ENCODE measurements at places on chromosomes 5 and 9.

GRCh38 chr5:761854-762710, 22.4 kb downstream of the ZDHHC11B start:
- peak; percentile 83 for DNase-seq

DNA sequence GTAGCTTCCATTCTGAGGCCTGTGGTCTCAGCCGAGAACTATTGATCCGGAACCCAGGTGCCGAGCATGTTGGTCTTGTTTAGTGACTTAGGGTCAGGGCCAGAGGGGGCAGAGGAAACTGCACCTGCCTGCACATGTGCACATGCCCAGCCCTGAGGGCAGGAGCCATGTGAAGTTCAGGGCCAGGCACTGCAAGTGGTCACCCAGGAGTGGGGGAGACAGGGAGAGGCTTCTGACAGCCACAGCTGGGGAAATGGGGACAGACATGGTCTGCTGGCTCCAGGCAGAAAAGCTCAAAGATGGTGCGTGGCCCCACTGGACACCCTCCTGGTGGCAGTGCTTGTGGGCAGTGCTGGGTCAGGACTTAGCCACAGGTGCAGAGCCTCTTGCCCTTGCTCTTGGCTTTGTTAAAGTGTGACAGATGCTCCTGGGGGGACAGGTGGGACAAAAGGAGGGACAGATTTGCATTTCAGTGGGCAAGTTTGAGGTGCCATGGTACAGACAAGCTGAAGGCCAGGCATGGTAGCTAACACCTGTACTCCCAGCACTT, 134.4 kb downstream of the CACNA1B start:
- no peak for DNase-seq

GRCh38 chr9:101028346-101029314, at the start of gene PLPPR1:
Gene PLPPR1 (plus strand): TSS chr9:101028727.
- DNase-seq, result peak; percentile 87

DNA sequence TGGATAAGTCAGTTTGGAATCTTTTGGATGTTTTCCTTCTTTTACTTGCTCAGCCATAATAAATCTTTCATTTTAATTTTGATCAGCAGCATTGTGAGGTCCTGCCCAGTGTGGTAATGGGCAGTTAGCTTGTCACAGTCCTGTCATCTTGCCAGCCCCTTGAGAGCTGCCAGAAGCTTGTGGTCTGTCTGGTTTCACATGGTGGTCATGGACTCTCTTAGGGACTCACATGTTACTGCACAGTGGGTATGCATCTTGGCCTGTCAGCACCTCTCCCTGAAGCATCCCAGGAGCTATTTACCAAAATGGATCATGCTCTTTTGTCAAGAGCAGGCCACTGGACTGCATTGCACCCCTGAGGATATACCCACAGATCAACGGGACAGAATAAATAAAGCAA, 60.3 kb downstream of the DAPK1 start:
- DNase-seq, result no peak

GRCh38 chr5:157710882-157711281, 20.3 kb upstream of the THG1L start:
- DNase-seq, result no peak

DNA sequence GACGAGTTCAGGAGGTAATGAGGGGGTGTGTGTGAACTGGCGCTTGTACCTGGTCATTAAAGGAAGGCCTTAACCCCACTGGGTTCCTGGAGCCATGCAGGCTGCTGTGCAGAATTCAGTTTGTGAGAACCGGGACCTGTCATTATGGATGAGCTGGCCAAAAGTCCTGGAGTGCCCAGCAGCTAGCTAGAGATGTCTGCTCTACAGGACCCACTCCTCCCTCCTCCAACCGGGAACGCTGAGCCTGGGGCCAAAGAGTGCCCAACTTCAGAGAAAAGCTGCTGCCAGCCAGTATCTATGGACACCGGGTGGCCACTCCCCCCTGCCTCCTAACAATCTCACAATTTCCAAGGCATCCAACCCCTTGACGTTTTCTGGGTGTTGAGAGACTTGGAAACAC, 1.2 kb downstream of the ENTREP1 start:
- peak; percentile 47 for DNase-seq

- DNase-seq, result no peak
Measured at GRCh38 chr5:150611026-150611425, 29.4 kb upstream of the SYNPO start.

DNA sequence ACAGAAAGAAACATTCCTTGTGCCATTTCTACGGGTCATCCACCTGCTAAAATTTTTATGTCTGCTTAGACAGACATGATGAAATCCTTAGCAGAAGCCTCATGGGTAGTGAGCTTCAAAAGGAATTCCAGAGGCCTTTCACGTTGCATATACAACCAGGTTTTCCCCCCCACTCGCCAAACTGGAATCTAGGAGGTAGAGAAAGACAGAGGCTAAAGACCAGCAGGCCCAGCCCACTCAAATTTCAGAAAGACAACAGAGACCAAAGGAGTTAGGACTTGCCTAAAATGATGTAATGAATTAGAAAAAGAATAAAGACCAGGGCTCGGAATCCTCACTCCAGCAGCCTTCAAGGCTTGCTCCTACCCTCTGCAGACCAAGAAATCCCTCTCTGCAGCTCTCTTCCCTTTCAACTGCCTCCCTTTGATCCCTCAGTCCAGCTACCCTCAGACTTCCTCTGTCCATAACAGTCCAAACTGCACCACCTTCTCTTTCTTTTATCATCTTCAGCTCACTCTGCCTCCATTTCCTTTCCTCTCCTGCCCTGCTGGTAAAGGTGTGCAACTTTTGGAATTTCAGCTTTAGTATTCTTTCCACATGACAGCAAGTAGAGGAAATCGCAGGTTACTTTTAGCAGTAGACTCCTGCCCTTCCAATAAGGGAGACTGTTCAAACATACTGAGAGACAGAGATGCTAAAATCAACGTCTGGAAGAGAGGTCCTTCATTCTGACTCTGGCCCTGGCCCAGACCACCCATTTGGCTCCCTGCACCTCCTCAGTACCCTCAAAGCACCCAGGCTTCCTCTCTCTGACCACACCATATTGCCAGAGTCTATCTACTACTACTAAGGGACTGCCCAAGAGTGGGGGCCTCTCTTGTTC, 8.9 kb downstream of the B4GALT1 start:
- DNase-seq, result no peak

- DNase-seq, result no peak
Measured at GRCh38 chr9:112274600-112274999, 58.8 kb downstream of the PTBP3 start.

- DNase-seq, result peak; percentile 38
Measured at GRCh38 chr5:115246361-115246991, 16.2 kb downstream of the PGGT1B start.

GRCh38 chr9:19286634-19287188, 56.2 kb downstream of the DENND4C start:
- no peak for DNase-seq

GRCh38 chr5:175870820-175871447, 444 bp upstream of the CPLX2 start:
- no peak for DNase-seq

GRCh38 chr9:69181908-69182353, 7.9 kb downstream of the TJP2 start:
- peak; percentile 85 for DNase-seq

DNA sequence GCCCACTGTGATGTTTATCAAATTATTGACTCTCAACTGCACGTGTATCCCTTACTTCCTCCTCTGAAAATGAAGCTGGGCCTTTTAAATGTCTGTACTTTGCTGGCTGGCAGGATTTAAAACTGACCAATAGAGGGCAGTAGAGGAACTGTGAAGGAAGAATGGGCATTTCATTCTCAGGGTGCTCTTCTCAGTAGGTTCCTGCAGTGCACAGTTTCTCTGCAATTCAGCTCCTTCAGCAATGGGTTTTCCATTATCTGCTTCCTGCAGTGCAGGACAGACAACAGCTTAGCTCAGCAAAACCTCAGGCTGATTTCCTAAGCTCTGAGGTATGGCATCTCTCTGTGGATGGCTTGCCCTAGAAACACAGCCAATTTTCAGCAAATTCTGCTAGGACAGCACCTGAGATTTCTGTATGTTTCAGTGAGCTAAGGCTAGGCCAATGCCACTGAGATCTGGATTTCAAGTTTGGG, 298.4 kb upstream of the PRDM9 start:
- DNase-seq, result peak; percentile 33

DNA sequence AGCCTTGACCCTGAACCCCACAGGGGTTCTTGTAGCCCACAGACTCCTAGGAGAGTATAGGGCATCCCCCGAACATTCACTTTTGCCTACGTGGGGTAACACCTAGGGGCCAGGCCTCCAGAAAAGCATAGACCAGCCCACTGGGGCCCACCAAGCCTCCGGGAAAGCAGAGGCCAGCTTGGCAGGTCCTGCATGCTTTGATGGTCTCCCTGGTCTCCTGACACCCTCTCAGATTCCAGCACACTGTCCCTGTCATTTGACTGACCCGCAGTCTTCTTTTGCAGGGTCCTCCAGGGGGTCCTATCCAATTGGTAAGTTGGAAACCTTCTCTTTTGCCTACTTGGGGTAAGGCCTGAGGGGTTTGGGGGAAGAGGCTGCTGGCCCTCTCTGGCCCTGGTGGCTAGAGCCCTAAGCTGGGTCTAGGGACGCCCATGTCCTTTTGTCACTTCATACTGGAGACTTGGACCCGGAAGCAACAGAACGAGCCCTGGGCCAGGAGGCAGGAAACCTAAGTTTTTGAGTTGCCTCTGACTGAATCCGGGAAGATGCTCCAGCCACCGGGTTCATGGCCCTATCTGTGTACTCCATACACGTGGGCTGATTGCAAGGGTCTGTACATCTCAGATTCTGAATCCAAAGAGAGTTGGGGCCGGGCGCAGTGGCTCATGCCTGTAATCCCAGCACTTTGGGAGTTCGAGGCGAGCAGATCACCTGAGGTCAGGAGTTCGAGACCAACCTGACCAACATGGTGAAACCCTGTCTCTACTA, 20.9 kb upstream of the ORM1 start:
- no peak for DNase-seq

DNA sequence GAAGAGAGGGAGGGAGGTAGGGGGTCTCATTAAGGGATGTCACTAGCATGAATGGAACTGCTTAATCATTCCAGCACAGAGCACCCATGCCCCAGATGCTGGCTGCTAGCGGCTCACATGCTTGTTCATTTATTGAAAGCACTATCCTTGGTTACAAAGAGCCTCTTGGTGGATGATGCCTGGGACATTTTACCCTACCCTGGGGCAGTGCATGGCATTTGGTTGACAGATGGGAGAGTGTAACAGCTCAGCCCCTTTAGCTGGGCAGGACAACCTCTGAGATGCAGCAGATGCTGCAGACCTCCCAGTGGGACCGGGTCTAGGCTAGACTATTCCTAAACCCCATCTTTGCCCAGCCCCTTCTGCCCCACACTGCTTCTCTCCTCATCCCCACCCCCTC, 46.9 kb upstream of the TCERG1 start:
- DNase-seq, result no peak

- no peak for DNase-seq
Measured at GRCh38 chr5:33231935-33232334, 208.8 kb upstream of the TARS1 start.

- peak; percentile 70 for DNase-seq
Measured at GRCh38 chr9:89388084-89388867, 70.0 kb downstream of the SECISBP2 start.

DNA sequence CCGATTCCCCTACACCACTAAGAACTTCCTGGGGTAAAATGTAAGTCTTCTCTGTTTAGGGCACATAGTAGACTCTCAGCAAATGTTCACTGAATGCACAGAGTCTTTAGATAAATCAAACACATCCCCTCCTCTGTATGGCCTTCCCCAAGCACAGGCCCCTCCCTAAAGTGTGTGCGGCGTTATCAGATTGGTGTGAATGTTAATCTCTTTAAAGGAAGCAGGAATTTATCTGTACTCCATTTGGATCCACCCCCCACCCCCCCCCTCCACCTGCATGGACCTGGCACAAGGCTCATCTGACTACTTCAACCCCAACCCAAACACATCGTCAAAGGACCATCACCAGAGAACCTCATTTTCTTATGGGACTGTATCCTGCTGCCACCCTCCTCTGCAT, 6.3 kb downstream of the PCDH1 start:
- DNase-seq, result no peak

DNA sequence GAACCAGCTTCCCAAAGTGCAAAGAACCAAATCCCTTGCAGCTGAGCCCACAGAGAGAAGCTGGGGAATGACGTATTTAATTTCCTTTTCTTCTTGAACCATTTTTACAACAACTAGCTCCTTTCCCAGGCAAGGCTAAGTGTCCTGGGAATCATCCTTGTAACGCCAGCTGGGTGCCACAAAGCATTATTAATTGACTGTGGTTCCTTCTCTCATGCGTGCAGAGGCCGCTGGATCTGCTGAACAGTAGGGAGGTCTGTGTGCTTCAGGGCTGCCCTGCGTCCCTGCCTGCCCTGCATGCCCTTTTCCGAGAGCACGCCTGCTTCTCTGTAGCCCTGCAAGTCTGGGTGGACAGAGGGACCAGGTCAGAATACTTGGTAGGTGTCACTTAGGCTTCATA, 124.1 kb upstream of the OTULINL start:
- DNase-seq, result no peak

DNA sequence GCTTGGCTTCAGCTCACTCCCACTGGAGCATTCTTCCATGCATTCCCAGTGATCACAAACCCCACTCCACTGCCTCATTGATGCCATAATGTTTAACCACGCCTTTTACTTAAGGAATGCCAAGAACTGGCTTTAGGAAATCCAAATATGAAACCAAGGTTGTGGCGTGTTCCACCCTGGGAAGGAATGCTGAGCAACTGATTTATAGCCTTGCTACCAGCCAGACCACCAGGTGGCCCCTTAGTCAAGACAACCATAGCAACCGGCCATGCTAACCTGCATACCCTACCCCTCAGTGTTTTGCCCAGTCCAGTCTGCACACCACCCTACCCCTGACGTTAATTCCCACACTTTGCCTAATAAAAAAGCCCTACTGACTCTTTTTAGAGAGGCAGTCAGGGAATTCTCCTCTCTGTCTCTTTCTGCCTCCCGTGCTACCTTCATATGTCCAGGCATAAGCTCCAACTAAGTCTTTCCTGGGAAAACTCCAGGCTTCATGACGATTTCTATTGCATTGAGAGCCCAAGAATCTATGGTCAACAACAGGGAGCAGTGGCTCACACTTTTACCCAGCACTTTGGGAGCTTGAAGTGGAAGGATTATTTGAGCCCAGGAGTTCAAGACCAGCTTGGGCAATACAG, 27.0 kb upstream of the PRRC2B start:
- DNase-seq, result no peak

GRCh38 chr9:111297066-111297824, 32.8 kb downstream of the OR2K2 start:
- no peak for DNase-seq

DNA sequence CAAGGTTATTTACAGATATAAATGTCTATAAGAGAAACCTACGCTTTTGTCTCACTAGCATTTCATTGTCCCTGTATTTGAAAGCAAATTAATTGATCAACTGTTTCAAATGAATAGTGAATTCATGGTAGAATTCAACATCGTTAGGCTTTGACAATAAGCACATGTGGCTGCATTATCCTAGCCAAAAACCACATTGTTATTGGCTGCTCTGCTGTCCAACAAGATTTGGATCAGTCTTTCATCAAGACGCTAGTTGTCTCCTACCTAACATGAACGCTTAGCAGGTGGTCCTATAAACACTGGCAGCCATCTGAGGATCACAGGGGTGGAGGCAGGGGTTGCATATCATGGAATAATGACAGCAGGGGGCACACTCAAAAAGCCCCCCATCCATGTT, 455.0 kb downstream of the CTNND2 start:
- no peak for DNase-seq

Measured in globus pallidus (tissue), 1 donor.